ENCODE measurements at places on chromosomes 5 and 9. TPM values are rescaled to one million over a fixed set of nuclear protein-coding genes. Genes with fewer than 3 reads are reported as not detected.

The C1QTNF2 gene
- not detected for total RNA-seq

The IFNA4 gene
- total RNA-seq = not detected

The SLC6A19 gene
- not detected for total RNA-seq

The SV2C gene
- not detected for total RNA-seq

The SLC6A18 gene
- total RNA-seq = not detected

The ADAMTSL2 gene
- 0.57 TPM for total RNA-seq

The SCAI gene
- 6.2 TPM for total RNA-seq

The AQP7 gene
- total RNA-seq = not detected

The PITX1 gene
- 76.3 TPM for total RNA-seq

The QRFP gene
- not detected for total RNA-seq

The SLC23A1 gene
- total RNA-seq = not detected

The GRIN3A gene
- not detected for total RNA-seq

The IL9 gene
- not detected for total RNA-seq

The NDFIP1 gene
- total RNA-seq = 44.9 TPM
